ENCODE measurements at places on chromosomes 16 and 17. TPM values are rescaled to one million over a fixed set of nuclear protein-coding genes. Genes with fewer than 3 reads are reported as not detected.

- H3K27me3 ChIP-seq, result no peaks in the 10 kb centered on the region
- DNase-seq, result no peak
- peak overlapping the region; percentile 85 for H3K27ac ChIP-seq
- H3K4me1 ChIP-seq, result peaks cover 60% of the 10 kb centered on the region
Measured at GRCh38 chr17:28570716-28571360, 486 bp downstream of the PIGS start.

- DNase-seq, result no peak
- H3K27ac ChIP-seq, result no peak overlapping the region
- H3K4me3 ChIP-seq, result no peak overlapping the region
- H3K27me3 ChIP-seq, result no peaks in the 10 kb centered on the region
- H3K36me3 ChIP-seq, result no peaks in the 10 kb centered on the region
- peaks cover 31% of the 10 kb centered on the region for H3K4me1 ChIP-seq
Measured at GRCh38 chr17:15274017-15274416, 8.9 kb upstream of the PMP22 start.

DNA sequence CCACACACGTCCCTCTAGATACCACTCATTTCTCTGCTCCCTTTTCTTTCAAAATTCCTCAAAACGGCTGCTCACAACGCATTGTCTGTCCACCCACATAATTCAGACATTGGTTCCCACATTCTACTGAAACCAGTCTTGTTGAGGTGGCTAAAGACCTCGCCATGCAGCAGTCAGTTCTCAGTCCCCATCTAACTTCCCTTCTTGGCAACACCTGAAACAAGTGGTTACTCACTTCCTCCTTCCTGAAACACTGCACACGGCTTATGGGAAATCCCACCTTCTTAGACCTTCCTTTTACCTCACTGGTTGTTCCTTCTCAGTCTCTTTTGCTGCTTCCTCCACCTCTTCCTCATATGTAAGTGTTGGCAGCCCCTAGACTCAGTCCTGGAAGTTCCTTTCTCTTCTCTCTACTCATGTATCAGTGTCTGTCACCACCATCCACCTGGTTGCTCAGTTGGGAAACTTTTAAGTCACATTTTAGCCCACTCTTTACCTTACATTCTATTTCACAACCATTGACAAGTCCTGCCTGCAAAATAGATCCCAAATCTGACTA is 277.1 kb downstream of the CEP112 start:
- no peaks in the 10 kb centered on the region for H3K36me3 ChIP-seq
- no peaks in the 10 kb centered on the region for H3K27me3 ChIP-seq
- DNase-seq, result no peak
- peaks cover 10% of the 10 kb centered on the region for H3K4me1 ChIP-seq
- no peak overlapping the region for H3K4me3 ChIP-seq
- no peak overlapping the region for H3K27ac ChIP-seq

GRCh38 chr16:77430787-77431585 is 3.8 kb downstream of the ADAMTS18 start:
- no peak overlapping the region for H3K4me3 ChIP-seq
- no peaks in the 10 kb centered on the region for H3K36me3 ChIP-seq
- H3K27me3 ChIP-seq, result peaks cover 54% of the 10 kb centered on the region
- no peaks in the 10 kb centered on the region for H3K4me1 ChIP-seq
- no peak for DNase-seq
- H3K27ac ChIP-seq, result no peak overlapping the region

DNA sequence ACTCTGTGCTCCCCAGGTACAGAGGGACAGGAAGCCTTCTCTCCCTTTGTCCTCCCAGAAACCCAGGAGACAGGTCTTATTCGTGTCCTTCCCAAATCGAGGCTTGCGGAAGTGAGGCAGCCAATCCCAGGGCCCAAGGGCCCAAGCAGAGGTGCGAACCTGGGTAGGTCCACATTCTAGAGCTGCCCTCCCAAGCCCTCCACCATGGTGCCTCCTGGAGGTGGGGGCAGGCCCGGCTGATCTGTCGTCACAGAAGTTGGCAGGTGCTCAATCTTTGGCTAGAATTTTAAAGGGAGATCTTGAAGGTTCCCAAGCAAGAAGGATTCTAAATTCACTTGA is 21.5 kb downstream of the MRC2 start:
- peak overlapping the region; percentile 68 for H3K27ac ChIP-seq
- H3K4me3 ChIP-seq, result no peak overlapping the region
- H3K27me3 ChIP-seq, result peaks cover 22% of the 10 kb centered on the region
- no peak for DNase-seq

- no peaks in the 10 kb centered on the region for H3K36me3 ChIP-seq
- peaks cover 4% of the 10 kb centered on the region for H3K4me1 ChIP-seq
- DNase-seq, result no peak
- no peak overlapping the region for H3K27ac ChIP-seq
Measured at GRCh38 chr17:81156866-81157805, 8.2 kb upstream of the PVALEF start.

GRCh38 chr17:68455901-68456338 is 1.4 kb downstream of the WIPI1 start:
- H3K36me3 ChIP-seq, result peaks cover under 1% of the 10 kb centered on the region
- no peaks in the 10 kb centered on the region for H3K27me3 ChIP-seq
- no peak for DNase-seq
- peaks cover 73% of the 10 kb centered on the region for H3K4me1 ChIP-seq
- H3K4me3 ChIP-seq, result peak overlapping the region; percentile 87
- H3K27ac ChIP-seq, result peak overlapping the region; percentile 88

DNA sequence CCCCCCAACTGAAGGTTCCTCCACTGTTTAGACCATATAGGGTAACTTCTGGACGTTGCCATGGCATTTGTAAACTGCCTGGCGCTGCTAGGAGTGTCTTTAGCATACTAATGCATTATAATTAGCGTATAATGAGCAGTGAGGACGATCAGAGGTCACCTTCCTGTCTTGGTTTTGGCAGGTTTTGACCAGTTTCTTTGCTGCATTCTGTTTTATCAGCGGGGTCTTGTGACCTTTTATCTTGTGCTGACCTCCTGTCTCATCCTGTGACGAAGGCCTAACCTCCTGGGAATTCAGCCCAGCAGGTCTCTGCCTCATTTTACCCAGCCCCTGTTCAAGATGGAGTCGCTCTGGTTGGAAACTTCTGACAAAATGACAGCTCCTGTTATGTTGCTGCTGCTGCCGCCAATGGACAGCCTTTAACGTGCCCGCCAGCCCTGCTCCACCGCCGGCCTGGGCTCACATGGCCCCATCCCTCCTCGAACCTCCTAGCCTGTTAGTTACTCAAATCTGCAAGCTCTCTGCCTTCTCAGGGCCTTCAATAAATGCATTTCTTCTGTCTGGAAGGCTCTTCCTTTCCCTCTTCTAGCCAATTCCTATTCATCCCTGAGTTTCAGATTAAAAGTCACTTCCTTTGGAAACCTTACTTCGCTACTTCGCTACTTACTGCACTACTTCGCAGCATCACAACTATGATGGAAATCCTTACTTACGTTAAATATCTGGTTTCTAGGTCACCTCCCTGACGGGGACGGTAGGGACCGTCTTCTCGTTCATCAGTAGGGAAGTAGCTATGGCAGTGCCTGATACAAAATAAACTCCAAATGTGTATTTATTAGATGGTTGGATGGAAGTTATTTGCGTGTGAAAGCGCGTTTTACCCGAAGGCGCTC is 640 bp upstream of the NAGLU start:
- peak overlapping the region; percentile 72 for H3K4me3 ChIP-seq
- H3K4me1 ChIP-seq, result peaks cover 3% of the 10 kb centered on the region
- peaks cover 23% of the 10 kb centered on the region for H3K36me3 ChIP-seq
- H3K27me3 ChIP-seq, result no peaks in the 10 kb centered on the region

The RRAD gene
- 1,227 TPM for total RNA-seq

The EPOP gene
- total RNA-seq, result 0.26 TPM

The EPN3 gene
- total RNA-seq, result 7.1 TPM

The FOXF1 gene
- 0.21 TPM for total RNA-seq

GRCh38 chr16:72753881-72754280 is 294.0 kb downstream of the ZFHX3 start:
- no peak for DNase-seq
- H3K4me1 ChIP-seq, result no peaks in the 10 kb centered on the region
- no peaks in the 10 kb centered on the region for H3K27me3 ChIP-seq
- H3K4me3 ChIP-seq, result no peak overlapping the region
- no peak overlapping the region for H3K27ac ChIP-seq

- no peak for DNase-seq
- H3K27me3 ChIP-seq, result no peaks in the 10 kb centered on the region
- no peaks in the 10 kb centered on the region for H3K36me3 ChIP-seq
- H3K27ac ChIP-seq, result no peak overlapping the region
Measured at GRCh38 chr16:78252757-78253156, 153.3 kb downstream of the WWOX start.

GRCh38 chr16:69179328-69180010 is 7.5 kb upstream of the SNTB2 start:
- H3K27me3 ChIP-seq, result no peaks in the 10 kb centered on the region
- no peaks in the 10 kb centered on the region for H3K36me3 ChIP-seq
- H3K4me3 ChIP-seq, result no peak overlapping the region
- peak; percentile 77 for DNase-seq

DNA sequence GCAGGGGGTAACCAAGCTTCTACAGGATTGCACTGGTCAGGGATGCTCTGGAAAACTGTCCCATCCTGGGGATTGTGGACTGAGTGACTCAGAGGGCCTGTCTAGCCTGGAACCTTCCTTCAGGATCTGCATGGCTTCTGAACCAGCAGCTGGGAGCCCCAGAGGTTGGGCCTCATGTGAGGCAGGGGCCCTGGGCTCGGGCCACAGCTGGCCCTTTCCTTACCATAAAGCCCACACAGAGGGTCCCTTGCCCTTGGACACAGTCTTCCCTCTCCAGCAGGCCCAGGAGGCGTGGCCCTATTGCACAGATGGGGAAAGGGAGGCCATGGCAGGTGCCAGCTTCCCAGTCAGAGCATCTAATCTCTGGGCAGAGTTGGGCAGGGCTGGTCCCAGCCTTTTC is 30.5 kb downstream of the ADCY7 start:
- DNase-seq, result no peak
- no peaks in the 10 kb centered on the region for H3K4me1 ChIP-seq
- no peak overlapping the region for H3K4me3 ChIP-seq

The CMTM2 gene
- 0.95 TPM for total RNA-seq

DNA sequence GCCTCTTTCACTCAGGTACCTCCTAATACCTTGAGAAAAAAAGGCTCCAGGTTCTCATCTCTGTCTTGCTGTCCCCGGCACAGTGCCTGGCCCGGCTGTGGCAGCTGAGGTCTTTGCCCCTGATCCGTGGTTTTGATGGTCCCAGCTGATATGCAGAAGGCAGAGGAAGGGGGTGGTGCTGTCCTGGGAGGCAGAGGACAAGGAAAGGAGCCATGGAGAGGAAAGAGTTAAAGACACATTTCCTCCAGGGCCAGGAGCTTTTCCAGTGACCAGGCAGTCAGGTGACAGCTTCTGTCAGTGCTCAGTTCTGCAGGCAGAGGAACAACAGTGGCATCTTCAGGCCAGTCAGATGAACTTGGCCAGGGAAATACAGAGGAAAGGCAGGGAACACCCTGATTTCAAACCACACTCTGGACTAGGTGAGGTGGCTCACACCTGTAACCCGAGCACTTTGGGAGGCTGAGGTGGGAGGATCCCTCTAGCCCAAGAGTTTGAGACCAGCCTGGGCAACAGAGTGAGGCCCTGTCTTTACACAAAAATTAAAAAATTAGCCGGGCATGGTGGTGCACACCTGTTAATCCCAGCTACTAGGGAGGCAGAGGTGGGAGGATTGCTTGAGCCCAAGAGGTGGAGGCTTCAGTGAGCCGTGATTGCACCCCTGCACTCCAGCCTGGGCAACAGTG is 3.3 kb upstream of the COG1 start:
- peaks cover 17% of the 10 kb centered on the region for H3K4me1 ChIP-seq
- no peak for DNase-seq
- no peaks in the 10 kb centered on the region for H3K36me3 ChIP-seq
- no peaks in the 10 kb centered on the region for H3K27me3 ChIP-seq
- H3K4me3 ChIP-seq, result no peak overlapping the region

DNA sequence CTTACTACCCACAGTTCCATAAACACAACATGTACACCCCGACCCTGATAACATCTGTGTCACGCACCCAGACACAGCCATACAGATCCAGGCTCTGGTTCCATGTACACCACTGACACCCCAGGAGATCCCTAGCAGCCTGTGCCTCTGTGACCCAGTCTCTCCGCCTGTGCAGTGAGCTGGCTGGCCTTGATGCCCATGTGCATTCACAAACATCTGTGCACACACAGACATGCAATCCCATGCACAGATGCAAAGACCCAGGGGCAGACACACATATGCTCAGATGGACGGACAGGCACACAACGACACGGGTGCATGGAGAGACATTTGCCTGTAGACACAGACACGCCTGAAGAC is 4.1 kb downstream of the CCDC102A start:
- peaks cover 11% of the 10 kb centered on the region for H3K36me3 ChIP-seq
- H3K27ac ChIP-seq, result no peak overlapping the region
- H3K27me3 ChIP-seq, result peaks cover 42% of the 10 kb centered on the region
- peaks cover 49% of the 10 kb centered on the region for H3K4me1 ChIP-seq
- DNase-seq, result no peak
- no peak overlapping the region for H3K4me3 ChIP-seq

The CHST5 gene
- total RNA-seq, result 0.48 TPM

DNA sequence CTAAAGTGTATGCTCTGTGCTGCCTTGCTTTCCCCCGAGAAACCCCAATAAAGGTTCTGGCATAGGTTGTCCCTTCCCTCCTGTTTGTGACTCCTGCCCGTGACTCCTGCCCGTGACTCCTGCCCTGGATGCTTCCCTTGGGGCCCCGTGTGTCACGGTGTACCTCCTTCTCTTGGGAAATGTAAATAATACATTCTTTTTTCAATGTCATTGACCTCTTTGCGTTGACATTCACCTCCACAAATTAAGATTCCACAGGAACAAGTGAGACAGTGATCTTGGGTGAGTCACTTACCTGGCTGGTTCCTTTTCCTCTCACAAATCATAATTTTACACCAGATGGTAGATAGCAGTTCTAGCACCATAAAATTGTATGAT is 632 bp downstream of the CCL15 start:
- H3K27me3 ChIP-seq, result peaks cover 2% of the 10 kb centered on the region
- no peak overlapping the region for H3K27ac ChIP-seq
- no peak overlapping the region for H3K4me3 ChIP-seq
- H3K4me1 ChIP-seq, result no peaks in the 10 kb centered on the region
- no peak for DNase-seq

DNA sequence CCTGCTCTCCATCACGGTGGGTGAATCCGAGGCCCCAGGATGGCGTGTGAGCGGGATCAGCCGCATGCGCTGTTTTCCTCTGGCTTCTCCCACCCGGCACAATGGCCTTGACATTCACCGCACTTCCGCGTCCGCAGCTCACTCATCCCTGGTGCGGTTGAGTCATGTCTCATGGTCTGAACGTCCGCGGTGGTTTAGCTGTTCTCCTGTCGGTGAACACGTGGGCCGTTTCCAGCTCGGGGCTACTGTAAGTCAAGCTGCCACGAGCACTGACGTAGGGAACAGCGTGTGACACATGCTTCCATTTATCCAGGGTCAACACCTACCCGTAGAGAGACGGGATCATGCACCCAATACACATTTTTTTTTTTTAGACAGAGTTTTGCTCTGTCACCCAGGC is 15.3 kb upstream of the CACNA1H start:
- no peak overlapping the region for H3K27ac ChIP-seq
- no peak for DNase-seq
- peaks cover 56% of the 10 kb centered on the region for H3K27me3 ChIP-seq

The IRX6 gene
- 28.1 TPM for total RNA-seq

- H3K27me3 ChIP-seq, result no peaks in the 10 kb centered on the region
- H3K27ac ChIP-seq, result no peak overlapping the region
- no peaks in the 10 kb centered on the region for H3K4me1 ChIP-seq
- DNase-seq, result no peak
Measured at GRCh38 chr16:71474864-71475263, 12.8 kb upstream of the ZNF23 start.
